ENCODE measurements at places on chromosomes 4 and X. TPM values are rescaled to one million over a fixed set of nuclear protein-coding genes. Genes with fewer than 3 reads are reported as not detected.

Gene NHSL2
- polyA plus RNA-seq, result 10.8 TPM

Gene KCNE5
- 3.1 TPM for polyA plus RNA-seq

Gene INTS6L
- polyA plus RNA-seq, result 35.4 TPM

Gene TRPC3
- 1.3 TPM for polyA plus RNA-seq

Gene LDB2
- 249 TPM for polyA plus RNA-seq

- no peak for DNase-seq
Observed at GRCh38 chr4:13601048-13601447, 26.5 kb downstream of the BOD1L1 start.

- no peak for DNase-seq
Observed at GRCh38 chr4:62450740-62451139, 1250.6 kb downstream of the ADGRL3 start.

- no peak for DNase-seq
Observed at GRCh38 chr4:9703391-9703790, 78.0 kb upstream of the DRD5 start.

DNA sequence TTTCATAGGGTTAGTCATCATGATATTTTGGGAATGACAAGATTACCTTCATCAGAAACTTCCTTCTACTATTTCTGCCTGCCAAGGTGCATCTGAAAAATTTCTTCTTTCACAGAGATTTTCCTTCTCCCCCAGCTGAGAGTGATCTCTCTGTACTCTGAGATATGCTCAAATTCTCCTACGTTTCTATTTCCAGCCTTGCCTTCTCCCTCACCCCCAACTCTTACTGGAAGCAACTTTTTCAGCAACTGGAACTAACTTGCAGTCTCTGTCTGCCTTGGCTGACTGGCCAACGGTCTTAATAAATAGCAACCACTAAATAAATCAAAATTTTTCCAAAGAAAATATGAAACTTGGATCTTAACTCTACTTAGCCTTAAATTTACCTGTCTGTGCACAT is 122.3 kb downstream of the MAML3 start:
- DNase-seq, result no peak

GRCh38 chrX:56000729-56001128 is 231.4 kb upstream of the KLF8 start:
- no peak for DNase-seq

DNA sequence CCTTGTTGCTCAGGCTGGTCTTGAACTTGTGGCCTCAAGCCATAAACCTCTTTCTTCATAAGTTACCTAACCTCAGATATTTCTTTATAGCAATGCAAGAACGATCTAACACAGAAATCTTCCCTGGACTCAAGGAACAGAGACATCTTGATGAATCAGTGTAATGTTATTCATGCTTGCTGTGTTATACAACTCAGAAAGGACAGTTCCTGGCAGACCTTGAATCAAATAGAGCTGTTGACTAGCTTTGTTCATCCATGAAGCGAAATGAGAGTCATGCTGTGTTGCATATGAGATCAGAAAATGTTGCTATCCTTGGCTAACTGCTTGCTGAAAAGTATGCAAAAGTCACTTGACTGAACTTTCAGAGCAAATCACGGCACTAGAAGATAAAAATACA is 72.6 kb upstream of the ARHGAP24 start:
- DNase-seq, result no peak
